ENCODE measurements at places on chromosomes 13 and 19.

DNA sequence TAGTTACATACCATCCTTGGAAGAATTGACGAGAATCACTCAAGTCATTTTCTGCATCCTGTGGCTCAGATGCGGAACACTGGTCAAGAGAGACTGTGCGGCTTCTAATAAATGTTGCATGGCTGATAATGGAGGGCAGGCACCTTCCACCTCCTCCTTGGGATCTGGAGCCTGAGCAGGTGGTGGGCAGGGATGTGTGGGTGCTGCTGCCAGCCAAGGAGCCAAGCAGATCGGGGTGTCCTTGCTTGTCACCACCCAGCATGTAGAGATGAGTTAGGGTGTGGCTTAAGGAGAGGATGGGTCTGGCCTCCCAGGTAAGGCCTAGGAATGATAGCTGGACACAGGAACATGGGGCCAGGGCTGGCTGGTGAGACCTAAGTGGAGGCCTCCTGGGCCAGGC is 17.5 kb downstream of the GPI start:
- no peak for DNase-seq

GRCh38 chr13:98548230-98548629 is 28.7 kb downstream of the STK24 start:
- no peak for DNase-seq

DNA sequence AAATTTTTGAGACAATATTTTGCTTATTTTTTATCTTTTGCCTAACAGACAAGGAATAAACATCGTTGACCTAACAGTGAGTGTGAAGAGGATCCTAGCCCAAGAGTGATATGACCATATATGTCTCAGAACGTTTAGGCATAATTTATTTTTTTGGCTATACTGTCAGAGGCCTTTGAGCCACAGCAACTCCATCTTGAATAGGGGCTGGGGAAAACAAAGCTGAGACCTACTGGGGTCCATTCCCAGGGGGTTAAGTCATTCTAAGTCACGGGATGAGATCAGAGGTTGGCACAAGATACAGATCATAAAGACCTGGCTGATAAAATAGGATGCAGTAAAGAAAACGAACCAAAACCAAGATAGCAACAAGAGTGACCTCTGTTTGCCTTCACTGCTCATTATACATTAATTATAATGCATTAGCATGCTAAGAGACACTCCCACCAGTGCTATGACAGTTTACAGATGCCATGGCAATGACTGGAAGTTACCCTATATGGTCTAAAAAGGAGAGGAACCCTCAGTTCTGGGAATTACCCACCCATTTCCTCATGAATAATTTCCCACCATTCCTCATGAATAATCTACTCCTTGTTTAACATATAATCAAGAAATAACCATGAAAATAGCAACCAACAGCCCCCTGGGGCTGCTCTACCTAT is 510.9 kb upstream of the PCDH9 start:
- no peak for DNase-seq

- no peak for DNase-seq
Measured at GRCh38 chr13:98917116-98917515, 60.7 kb downstream of the DOCK9 start.

- DNase-seq = no peak
Measured at GRCh38 chr19:10624585-10624984, 768 bp upstream of the SLC44A2 start.

- no peak for DNase-seq
Measured at GRCh38 chr19:18158467-18158866, 5.5 kb downstream of the PIK3R2 start.

DNA sequence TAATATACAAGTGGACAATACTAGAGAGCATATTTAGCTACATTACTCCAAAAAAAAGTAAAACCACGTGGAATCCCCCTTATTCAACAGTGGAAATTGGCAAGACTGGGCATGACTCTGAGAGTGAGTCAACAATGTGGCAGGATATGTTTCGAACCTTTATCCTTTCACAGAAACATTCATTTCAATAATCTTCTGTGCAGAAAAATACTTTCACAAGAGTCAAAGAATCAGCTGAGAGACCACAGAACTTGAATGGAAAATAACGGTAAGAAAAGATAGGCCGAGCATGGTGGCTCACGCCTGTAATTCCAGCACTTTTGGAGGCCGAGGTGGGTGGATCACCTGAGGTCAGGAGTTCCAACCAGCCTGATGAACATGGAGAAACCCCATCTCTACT is 25.1 kb upstream of the CD70 start:
- no peak for DNase-seq

DNA sequence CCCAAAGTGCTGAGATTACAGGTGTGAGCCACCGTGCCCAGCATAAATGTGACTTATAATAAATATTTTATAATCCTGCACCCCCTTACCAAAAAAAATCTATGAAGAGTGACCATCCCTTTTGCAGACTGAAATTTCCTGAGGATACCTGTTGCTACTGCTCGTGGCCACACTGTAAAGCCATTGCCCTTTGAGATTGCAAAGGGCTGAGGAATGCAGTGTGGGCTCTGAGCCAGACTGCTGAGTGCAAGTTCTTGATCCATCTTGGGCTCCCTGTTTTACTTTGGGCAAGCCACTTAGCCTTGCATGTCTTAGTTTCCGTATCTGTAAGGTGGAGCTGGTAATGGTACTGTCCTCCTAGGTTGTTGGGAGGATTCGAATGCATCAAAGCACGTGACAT is 23.4 kb downstream of the SIPA1L3 start:
- no peak for DNase-seq

DNA sequence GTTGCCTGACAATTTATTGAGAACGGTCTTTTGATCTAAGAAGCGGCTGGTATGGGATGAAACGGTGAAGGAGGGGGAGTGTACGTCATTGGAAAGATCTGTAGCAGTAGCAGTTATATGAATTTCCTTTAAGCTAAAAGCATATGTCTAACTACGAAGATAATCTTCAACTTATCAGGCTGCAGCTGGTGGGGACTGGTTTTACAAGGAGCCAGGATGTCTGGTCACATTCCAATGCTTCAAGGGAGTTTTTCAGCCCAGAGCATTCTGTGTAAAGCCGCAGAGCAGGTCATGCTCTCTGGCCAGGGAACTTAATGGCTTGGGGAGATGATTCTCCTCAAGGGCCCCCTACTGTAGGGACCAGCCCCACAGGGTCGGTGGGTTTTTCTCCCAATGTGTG is 29.2 kb downstream of the CLEC4M start:
- no peak for DNase-seq

DNA sequence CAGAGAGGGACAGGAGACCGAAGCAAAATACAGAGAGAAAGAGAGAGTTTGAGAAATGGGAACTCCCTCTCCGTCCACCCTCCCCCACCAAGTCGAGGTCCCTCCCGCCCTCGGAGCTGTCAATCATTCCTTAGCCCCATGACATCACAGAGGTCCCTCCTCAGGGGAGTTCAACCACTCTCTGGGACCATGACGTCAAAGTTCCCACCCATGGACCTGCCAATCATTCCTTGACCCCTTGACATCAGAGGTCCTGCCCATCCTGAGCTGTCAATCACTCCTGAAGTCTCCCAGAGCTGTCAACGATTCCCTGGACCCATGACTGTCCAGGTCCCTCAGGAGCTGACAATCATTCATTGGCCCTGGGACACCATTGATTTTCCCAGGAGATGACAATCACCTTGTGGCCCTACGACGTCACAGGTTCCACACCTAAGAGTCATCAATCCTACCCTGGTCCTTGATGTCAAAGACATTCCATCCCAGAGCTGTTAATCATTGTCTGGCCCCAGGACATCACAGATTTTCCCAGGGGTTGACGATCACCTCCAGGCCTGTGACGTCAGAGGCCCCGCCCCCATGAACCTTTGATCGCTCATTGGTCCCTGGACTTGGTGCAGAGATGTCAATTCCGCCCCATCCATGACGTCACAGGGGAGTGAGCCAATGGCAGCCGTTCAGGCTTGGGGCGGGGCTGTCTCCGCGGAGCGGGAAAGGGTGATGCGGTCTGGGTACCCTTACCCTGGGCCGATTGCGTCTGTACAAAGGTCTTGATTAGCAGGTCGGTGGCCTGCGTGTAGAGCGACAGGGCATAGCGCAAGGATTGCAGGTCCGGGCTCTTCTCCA is 61.7 kb downstream of the COLGALT1 start:
- no peak for DNase-seq

DNA sequence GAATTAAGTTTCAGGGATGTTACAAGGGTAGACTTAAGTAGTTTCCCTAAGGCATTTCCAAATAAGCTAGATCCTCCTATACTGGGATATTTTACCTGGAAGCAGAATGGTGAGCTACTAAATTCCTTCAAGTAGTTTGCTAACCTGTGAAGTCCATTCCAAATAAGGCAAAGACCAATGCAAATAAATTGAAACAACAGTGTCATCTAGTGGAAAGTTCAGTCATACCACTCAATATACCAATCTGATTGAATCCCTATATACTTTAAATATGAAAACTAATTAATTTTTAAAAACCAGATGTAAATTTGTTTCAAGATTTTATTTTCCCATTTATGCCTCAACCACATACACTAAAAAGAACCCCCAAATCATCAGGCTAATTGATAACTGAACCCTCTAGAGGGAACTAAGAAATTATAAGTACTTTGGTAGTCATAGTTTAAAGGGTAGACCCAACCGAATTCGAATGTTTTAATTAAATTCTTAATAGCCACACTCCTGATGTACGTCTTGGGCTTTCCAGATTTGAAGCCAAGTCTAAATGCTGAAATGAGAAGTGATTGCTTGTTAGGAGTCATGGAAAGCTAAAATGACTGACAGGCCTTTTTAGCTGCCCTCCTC is 223.7 kb downstream of the TBC1D4 start:
- no peak for DNase-seq

GRCh38 chr13:51976423-51976822 is 34.8 kb downstream of the ATP7B start:
- DNase-seq = no peak

- no peak for DNase-seq
Measured at GRCh38 chr19:14516048-14516534, 2.1 kb downstream of the DNAJB1 start.

DNA sequence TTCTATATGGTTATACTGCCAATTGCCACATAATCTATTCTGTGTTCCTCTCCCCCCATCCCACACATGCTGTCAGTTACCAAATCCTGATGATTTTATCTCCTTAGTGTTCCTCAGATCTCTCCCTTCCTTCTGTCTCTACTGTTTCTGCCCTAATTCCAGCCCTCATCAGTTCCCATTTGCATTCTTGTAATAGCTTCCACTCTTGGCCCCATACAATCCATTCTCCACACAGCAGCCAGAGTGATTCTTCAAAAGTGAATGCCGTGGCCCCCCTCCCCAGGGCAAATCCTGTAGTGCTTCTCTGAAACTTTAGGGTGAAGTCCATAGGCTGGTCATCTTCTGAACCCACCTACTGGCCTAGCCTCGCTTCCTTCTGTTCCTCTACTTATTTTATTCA is 114.4 kb downstream of the ZAR1L start:
- no peak for DNase-seq

- no peak for DNase-seq
Measured at GRCh38 chr13:100809129-100809390, 134.5 kb upstream of the TMTC4 start.
